ENCODE measurements at places on chromosomes 5 and 9.

DNA sequence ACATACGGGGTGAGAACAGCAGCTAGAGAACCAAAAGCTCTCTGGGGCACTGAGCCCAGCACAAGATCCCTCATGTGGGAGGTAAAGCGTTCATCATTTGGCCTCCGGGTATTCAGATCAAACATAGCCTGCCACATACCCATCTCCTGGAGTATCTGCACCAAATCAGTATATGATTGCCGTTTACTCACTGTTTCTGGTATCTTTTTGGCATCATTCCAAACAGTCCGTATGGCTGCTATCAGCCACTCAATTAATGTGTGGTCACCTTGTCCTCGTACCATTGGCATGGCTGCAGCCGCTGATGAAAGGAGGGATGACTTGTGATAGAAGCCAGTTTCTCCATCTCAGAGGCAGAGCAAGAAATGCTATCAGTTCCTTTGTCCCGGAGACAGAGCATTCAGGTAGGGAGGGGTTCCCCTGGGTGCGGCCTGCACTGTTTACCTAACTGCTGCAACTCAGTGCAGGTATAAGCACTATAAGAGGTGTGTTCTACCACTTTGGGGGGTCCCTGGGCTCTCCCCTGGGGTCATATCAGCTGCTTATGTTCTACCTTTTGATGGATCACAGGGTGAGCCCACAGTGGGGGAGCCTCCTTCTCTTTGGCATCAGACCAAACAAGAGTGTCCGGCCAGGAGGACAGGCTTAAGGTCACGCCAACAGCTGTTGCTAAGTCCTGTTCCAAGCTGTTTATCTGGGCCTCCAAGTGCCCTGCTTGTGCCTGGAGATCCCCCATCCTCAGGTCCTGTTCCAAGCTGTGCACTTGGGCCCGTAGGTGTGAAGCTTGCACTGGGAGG is 9.4 kb downstream of the DMAC1 start:
- DNase-seq: no peak

GRCh38 chr5:171724468-171725204 is 61.0 kb upstream of the SMIM23 start:
- DNase-seq: no peak

- DNase-seq: no peak
These were observed 192.4 kb downstream of the ARHGEF28 start for GRCh38 chr5:73818357-73818756.

GRCh38 chr9:35666549-35666948 is 1.6 kb upstream of the ARHGEF39 start:
- no peak for DNase-seq

DNA sequence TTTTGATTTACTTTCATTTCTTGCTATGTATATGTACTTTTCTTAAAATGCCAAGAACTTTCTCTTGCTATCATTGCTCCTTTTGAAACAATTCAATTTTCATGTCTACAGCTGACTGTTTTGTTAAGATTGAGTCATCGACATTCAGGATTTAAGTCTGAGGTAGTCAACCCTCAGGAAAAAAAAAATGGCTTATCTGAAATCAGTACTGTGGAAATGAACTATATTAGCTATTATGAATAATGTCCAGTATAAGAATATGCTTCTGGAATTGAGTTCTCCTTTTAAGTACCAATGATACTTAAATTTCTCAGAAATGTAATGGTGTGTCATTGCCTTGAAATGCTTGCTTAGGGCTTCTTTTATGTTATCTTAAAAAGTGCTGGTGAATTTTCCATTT is 37.9 kb downstream of the TNFAIP8 start:
- DNase-seq: no peak

GRCh38 chr9:1013021-1013420 is 36.6 kb downstream of the DMRT3 start:
- no peak for DNase-seq

- DNase-seq: no peak
These were observed 49.3 kb downstream of the RICTOR start for GRCh38 chr5:39024884-39025283.

DNA sequence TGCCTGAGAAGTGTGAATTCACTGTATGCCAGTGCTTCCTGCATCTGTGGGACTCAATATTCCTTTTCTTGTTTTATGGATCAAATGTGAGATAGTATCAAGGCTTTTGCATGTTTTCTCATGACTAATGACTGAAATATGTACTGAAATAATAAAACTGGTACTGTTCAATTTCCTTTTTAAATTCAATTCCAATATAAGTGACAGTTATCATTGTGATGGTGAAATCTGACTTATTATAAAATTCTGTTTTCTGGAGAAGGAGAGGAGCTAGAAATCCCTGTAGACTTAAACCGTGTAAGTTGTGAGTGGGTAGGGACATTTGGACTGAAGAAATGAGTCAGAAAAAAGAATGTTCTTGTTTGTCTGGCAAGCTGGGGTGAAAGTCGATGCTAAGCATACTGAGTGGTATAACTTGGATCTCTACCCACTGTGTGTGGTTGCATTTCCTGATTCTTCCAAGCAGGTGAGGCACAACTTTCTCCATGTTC is 245.2 kb downstream of the EFNA5 start:
- no peak for DNase-seq

DNA sequence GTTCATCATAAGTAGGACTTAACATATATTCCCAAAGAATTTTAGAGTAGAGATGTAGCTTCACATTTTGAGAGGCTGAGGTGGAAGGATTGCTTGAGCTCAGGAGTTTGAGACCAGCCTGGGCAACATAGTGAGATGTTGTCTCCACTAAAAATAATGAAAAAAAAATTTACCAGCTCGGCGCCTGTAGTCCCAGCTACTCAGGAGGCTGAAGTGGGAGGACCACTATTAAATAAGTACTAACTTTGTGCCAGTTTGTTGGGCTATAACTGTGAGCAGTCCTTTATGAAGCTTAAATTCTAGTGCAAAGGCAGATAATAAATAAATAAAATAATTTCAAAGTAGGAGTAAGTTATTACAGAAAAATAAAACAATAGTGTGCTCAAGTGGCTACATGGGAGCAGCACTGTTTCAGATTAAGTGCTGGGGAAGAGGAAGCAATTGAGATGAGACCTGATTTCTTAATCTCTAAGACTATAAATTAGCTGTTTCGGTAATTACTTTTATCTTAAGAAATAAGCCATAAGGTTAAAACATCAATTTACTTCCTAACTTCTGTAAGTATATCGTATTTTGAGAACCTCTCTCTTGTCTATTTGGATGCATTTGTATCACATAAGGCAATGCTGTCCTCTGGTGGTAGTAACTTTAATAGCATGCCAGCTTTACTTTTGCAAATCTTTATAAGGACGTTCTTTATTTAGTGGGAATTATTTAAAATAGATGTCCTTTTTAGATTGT is 98.9 kb downstream of the CSNK1G3 start:
- no peak for DNase-seq

All from stimulated activated effector memory CD8-positive, alpha-beta T cell treated with anti-CD3 and anti-CD28 coated beads, Interleukin-12 subunit alpha, Interleukin-12 subunit beta, amount 100 ng/mL, for 72 hours (primary cell).